ENCODE measurements at places on chromosomes 11 and 22.

DNA sequence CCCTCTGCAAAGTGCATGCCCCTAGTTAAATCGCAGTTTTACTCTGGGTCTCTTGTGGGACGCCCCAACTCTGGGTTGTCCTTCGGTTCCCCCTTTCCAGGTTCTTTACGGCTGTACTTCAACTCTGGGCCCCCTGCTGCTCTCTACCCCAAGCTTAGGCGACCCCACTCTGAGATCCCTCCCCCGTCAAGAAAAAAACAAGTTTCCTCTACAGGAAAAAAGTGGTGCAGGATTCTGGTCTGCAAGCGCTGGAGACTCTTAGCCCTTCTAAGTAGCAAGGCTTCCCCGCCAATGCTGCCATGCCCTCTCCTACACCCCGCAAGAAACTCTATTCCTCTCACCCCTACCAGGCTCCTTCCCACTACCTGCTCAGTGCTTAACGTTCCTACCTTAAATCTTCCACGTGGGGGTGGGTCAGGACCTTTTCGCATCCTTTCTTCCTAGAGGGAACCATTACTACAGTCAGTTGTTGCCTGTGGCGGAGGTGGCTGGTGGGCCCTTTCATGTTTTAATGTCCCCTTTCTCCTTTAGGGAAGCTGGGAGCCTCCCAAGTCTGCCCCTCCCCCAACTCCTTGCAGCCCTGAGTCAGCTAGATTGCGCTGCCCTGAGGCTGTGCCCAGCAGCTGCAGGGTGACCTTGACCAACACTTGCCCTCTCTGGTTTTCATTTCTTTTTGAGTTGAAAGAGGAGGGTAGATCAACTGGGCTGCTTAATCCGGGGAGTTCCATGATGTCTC is 1.4 kb downstream of the NEFH start:
- DNase-seq = no peak

DNA sequence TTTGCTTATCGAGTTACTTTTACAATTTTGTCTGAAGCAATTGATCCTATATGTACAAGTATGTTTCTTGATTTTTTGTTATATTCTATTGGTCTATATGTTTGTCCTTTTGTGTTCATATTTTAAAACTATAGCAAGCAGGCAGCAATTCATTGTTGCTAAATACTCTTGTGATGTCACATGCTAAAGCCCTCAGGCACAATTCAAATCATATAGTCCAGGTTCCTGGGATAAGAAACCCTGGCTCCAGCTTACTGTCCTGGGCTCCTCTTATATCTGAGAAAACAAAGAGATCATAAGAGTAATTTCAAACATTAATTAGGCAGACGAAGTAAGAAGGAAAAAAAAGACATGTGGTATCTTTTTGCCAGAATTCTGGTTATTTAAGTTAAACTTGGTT is 6.6 kb upstream of the CCDC83 start:
- no peak for DNase-seq

DNA sequence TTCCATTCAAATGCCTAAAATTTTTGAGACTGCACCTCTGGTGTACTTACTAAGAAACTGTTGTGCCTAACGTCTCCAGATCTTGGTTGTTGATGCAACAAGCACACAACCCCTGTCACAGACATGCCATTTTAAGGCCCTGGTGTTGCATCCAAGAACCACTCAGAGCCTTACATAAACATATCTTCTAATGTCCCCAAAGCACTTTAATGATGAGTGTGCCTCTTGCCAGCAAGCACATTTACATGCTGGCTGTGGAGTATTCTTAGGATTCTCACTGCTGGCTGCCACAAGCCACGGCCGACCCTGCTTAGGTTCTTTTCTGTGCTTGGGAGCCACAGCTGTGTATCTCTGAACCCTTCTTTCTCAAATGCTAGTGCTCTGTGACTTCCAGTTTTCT is 201.4 kb downstream of the ADAMTS15 start:
- DNase-seq = no peak

DNA sequence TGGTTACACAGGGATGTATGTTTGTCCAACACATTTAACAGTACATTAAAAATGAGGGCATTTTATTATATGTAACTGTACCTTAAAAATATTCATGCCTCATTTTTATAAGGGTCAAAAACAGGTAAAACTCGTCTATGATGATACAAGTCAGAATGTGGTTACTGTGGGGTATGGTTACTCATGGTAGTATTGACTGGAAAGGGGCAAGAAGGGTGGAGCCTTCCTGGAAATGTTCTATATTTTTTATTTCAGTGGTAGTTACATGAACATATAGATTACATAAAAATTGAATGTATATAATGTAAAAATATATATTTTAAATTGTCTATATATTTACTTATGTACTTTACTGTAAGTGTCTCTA is 99.8 kb downstream of the STIM1 start:
- DNase-seq = no peak

- no peak for DNase-seq
Measured at GRCh38 chr11:59259047-59259446, 46.3 kb upstream of the MPEG1 start.

DNA sequence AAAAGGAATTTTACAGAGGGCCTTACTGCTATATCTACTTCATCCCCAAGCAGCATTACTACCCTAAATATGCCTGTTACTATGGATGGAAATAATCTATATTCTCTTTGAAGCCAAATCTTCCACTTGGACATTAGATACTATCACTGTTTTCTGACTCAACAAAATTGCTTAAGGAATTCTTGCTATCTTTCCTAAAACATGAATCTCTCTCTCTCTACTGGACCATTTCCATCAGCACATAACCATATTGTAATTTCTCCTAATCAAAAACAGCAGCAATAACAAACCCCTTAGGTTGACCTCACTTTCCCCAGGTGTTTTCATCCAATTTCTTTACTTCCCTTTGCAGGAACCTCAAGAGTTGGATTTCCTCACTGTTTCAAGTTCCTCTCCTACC is 67.9 kb upstream of the BLID start:
- no peak for DNase-seq

DNA sequence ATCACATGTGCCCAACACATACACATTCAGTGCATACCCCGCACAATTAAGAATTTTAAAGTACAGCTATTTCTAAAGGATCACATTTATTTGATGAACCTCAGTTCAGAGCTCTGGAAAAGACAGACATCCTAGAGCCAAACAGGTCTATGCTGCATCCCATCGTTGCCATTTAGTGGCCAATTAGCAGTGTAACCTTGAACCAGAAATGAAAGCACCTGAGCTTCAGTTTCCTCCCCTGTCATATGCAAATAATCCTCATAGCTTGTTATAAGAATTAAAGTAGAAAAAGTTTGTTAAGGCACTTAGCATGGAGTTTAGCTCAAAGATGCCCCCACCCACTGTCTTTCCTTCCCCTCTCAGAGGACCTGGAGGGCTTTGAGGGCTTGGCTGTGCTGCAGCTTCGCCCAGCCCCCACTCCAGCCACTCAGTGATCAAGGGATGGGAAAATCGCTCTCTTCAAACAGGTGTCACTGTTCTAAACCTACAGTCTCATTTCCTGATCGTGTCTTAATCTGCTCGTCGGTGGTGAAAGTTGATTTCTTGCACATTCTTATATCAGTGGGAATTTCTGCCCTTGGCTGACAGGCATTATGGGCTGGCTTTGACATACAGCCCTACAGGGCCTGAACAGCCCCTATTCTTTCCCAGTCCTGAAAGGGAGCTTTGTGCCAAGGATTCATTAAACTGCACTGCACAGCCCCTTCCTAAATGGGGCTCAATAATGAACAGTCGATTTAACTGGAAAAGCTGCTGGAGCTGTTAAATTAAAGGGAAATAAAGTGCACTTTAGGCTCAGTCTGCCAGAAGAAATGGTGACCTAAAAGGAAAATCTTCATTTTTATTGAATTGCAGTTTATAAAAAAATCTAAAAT is 23.3 kb upstream of the FAM181B start:
- no peak for DNase-seq

- DNase-seq = no peak
Measured at GRCh38 chr22:36544107-36544620, 15.2 kb upstream of the EIF3D start.

DNA sequence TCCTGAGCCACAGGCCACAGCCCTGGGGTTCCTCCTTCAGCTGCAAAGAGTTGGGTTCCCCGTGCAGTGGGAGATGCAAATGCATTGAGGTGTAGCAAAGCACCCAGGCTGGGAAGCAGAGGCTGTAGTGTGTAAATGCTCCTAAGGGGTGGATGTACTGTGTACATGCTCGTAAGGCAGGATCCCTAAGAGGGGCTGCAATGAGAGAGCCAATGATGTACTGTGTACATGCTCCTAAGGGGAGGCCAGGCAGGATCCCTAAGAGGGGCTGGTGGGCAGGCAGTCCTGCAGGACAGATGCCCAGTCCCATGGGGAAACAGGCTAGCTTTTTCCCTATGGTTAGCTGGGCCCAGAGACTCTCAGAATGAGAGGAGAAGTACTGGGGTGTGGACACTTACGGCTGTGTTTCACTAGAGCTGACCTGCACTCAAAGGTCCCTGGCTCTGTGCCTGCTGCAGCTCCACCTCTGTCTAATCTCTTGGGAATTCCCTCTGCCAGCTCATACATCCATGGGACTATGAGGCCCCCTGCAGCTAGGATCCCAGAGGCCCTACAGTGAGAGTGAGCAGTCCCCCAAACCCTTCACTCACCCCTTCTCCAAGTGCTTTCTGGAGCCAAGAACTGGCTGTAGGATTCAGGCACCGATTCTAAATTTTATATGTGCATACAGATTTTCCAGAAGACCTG is 261.9 kb upstream of the LUZP2 start:
- no peak for DNase-seq

DNA sequence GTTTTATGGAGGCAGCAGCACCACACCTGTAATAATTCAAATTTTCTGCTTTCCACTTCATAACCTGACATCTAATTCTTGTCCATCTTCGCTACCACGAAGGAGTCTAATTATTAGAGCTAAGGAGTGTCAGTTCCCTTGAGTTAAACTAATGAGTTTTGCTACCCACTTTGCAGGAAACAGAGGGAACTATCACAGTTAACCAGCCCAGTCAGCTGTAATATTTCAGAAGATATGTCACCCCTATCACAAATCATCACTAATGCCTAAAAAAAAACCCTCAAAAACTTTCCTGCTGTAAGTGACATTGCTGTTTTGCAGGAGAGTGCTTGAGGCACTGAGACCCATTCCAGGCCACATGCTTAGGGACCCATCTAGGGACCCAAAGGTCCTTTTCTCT is 8.4 kb downstream of the TECTA start:
- no peak for DNase-seq

DNA sequence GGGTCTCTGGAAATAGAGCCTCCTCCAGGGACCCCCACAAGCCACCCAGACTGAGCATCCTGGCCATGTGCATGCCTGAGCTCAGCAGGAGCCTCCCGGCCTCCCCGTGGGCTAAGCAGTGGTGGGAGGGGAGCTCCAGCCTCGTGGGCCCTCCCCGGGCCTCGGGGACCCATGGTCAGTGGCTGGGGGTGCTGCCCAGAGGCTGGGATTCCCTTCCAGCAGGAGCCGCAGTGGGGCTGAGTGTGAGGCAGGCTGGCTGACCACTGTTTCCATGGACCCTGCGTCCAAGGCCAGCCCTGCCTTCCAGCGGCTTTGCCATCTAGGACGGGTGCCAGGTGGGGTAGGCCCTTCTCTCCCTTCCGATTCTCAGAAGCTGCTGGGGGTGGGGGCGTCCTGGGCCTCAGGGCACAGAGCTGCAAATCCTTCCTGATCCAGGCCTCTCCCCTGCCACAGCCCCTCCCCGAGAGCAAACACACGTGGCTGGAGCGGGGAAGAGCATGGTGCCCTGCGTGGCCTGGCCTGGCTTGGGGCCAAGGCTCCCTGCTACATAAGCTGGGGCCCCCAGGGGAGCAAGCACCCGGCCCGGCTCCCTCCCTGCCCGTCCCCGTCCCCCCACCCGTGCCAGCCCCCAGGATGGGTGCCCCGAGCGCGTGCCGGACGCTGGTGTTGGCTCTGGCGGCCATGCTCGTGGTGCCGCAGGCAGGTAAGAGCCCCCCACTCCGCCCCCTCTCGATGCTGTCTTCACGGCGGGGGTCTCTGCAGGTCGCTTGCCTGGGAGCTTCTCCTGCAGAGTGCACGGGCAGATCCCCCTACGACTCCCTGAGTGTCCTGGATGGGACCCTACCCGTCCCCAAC is at the start of gene MUC5B:
MUC5B (plus strand) TSS at position 576 of the 855 bp plus-strand sequence; CDS start at position 634, 58 bp downstream.
- no peak for DNase-seq

DNA sequence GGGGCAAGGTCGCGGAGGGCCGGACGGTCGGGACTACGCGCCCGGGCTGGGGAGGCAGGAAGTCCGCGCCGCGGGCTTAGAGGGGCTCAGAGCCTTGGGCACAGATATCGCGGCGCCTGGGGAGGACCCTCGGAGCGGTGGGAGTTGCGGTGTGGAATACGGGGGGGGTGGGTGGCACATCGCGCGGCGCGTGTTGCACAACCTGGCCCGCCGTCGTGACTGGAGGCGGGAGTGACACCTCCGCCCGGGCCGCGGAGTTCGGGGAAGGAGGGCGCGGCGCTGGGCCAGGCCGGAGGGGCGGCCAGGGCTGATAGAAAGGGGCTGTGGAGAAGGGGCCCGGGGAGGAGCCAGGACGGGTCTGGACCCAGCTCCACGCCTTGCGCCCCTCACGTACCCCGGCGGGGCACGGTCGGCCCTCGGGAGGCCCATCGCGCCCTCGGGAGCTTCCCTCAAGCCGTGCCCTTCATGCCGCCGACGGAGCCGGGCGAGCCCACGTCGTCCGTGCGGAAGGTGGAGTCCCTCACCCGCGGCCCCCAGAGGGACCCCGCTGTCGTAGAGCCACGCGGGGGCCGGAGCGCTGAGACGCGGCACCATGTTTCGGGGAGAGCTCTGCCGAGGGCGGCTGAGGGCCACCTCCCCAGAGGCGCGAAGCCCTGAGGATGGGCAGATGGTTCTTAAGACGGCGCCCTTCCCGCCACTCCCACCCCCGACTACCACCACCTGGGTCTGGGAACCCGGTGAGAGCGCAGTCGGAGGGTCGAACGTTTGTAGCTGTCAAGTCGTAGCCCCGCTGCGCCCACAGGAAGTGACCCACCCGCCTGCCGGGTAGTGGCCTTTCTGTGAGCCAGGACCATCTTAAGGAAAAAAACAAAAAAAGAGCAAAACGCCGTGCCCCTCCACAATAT is 729 bp downstream of the IL17RA start:
- no peak for DNase-seq

DNA sequence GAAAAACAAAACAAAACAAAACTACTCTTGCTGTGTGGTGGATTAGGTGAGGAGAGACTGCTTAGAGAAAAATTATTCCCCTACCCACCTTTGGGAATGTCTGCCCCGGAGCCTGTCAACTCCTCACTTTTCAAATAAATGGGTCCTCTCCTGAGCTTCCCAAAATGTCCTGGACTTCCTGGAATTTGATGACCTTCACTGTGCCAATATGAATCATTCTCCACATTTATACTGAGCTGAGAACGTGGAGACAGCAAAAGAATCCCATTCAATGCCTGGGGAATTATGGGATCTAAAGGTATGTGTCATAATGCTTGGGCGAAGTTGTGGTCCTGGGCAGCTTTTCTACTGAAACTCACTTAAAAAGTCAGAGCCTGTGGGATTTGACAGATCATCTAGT is 136.8 kb downstream of the KIF18A start:
- no peak for DNase-seq
